Smooth muscle cell of trachea (primary cell): ENCODE measurements at places on chromosomes 4 and X. TPM values are rescaled to one million over a fixed set of nuclear protein-coding genes. Genes with fewer than 3 reads are reported as not detected.

RRH gene
- total RNA-seq: under 0.01 and 0.17 TPM in 2 replicates

SH3D19 gene
- total RNA-seq: 65.5 and 69.7 TPM in 2 replicates

METAP1 gene
- total RNA-seq: 25.3 and 49.3 TPM in 2 replicates

JAKMIP1 gene
- total RNA-seq: not detected in 2 replicates

FOXR2 gene
- not detected in 2 replicates for total RNA-seq

IL3RA gene
- not detected in 2 replicates for total RNA-seq

CDX4 gene
- not detected in 2 replicates for total RNA-seq

HERC5 gene
- total RNA-seq: 1.7 and 6.0 TPM in 2 replicates

PGAM4 gene
- not detected in 2 replicates for total RNA-seq

PAGE4 gene
- total RNA-seq: not detected in 2 replicates

MAGEA2 gene
- not detected in 2 replicates for total RNA-seq

NDP gene
- total RNA-seq: 0.17 and 0.44 TPM in 2 replicates

IL13RA1 gene
- total RNA-seq: 56.2 and 65.7 TPM in 2 replicates

COL4A6 gene
- 0.83 and 1.5 TPM in 2 replicates for total RNA-seq

FRMD7 gene
- under 0.01 TPM in 1 of 2 replicates, not detected in the other for total RNA-seq

RPL34 gene
- total RNA-seq: 400 and 658 TPM in 2 replicates

BEND2 gene
- total RNA-seq: not detected in 2 replicates

PDE6B gene
- total RNA-seq: 1.5 TPM in 1 of 2 replicates, not detected in the other

HTR2C gene
- total RNA-seq: not detected in 2 replicates

CENPVL1 gene
- total RNA-seq: not detected in 2 replicates

C4orf51 gene
- not detected in 2 replicates for total RNA-seq
